ENCODE measurements at places on chromosomes 4 and X. TPM values are rescaled to one million over a fixed set of nuclear protein-coding genes. Genes with fewer than 3 reads are reported as not detected.
A peak's percentile ranks its signal among the peaks of the same experiment; 100 is the strongest.

Gene MCUB
- total RNA-seq, result 28.1 TPM

Gene AADAT
- total RNA-seq, result 1.2 TPM

Gene PNMA3
- total RNA-seq, result 2.6 TPM

DNA sequence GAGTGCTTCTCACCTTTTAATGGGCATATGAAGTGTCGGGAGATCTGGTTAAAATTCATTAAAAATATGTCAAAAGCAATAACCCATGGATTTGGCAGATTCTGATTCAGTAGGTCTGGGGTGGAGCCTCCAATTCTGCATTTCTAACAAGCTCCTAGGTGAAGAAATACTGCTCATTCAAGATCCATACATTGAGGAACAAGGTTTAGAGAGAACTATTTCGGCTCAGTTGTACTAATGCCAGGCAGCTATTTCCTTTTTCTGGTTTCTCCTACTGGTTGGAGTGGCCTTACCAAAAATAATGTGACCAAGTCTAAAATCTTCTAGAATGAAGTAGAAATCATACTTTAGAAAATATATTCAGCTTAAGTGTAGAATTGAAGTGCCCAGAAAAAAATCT is 117.5 kb downstream of the TSPAN7 start:
- no peaks in the 10 kb centered on the region for H3K27me3 ChIP-seq
- H3K27ac ChIP-seq, result no peak overlapping the region
- H3K36me3 ChIP-seq, result peaks cover 9% of the 10 kb centered on the region
- DNase-seq, result no peak
- H3K4me3 ChIP-seq, result no peak overlapping the region

GRCh38 chr4:1492142-1492457 is 85.9 kb upstream of the NKX1-1 start:
- H3K36me3 ChIP-seq, result no peaks in the 10 kb centered on the region
- no peak overlapping the region for H3K27ac ChIP-seq
- H3K27me3 ChIP-seq, result no peaks in the 10 kb centered on the region
- H3K4me3 ChIP-seq, result no peak overlapping the region

Gene HEPH
- total RNA-seq, result 61.5 TPM

GRCh38 chr4:82899374-82900065 is 1.0 kb upstream of the THAP9 start:
- peaks cover 10% of the 10 kb centered on the region for H3K36me3 ChIP-seq
- no peaks in the 10 kb centered on the region for H3K27me3 ChIP-seq
- H3K4me3 ChIP-seq, result peak overlapping the region; percentile 79

Gene TAF7L
- not detected for total RNA-seq

DNA sequence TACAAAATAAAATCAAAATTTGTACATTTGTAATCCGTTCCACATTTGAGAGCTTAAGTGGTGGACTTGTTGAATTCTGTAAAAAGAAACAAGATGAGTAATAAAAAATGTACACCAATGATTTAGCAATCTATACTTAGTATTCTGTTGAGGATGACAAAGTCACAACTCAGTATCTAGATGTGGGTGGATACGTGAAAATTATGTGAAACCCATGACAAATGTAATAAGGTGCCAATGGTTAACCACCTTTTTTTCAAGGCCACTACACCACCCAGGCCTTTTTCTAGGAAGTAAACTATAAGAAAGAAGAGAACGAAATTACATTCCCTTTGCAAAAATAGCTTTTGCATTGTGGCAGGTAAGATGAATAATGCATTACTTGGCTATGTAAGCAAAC is 77.0 kb downstream of the ATP8A1 start:
- no peaks in the 10 kb centered on the region for H3K27me3 ChIP-seq
- no peak overlapping the region for H3K4me3 ChIP-seq
- H3K36me3 ChIP-seq, result no peaks in the 10 kb centered on the region
- no peak for DNase-seq
- H3K4me1 ChIP-seq, result no peaks in the 10 kb centered on the region

Gene CYLC1
- total RNA-seq, result not detected

GRCh38 chrX:123685232-123685631 is 47.6 kb downstream of the THOC2 start:
- H3K36me3 ChIP-seq, result no peaks in the 10 kb centered on the region
- H3K4me1 ChIP-seq, result no peaks in the 10 kb centered on the region
- H3K27me3 ChIP-seq, result no peaks in the 10 kb centered on the region
- no peak overlapping the region for H3K27ac ChIP-seq
- H3K4me3 ChIP-seq, result no peak overlapping the region

Gene ARX
- not detected for total RNA-seq

- H3K27ac ChIP-seq, result no peak overlapping the region
- H3K36me3 ChIP-seq, result no peaks in the 10 kb centered on the region
- H3K27me3 ChIP-seq, result no peaks in the 10 kb centered on the region
- no peaks in the 10 kb centered on the region for H3K4me1 ChIP-seq
- no peak for DNase-seq
These were observed 34.9 kb upstream of the CITED1 start for GRCh38 chrX:72340626-72341025.

- no peaks in the 10 kb centered on the region for H3K36me3 ChIP-seq
- DNase-seq, result no peak
- no peak overlapping the region for H3K4me3 ChIP-seq
- no peak overlapping the region for H3K27ac ChIP-seq
- H3K27me3 ChIP-seq, result no peaks in the 10 kb centered on the region
- no peaks in the 10 kb centered on the region for H3K4me1 ChIP-seq
These were observed 22.3 kb upstream of the TAPT1 start for GRCh38 chr4:16248605-16249004.

DNA sequence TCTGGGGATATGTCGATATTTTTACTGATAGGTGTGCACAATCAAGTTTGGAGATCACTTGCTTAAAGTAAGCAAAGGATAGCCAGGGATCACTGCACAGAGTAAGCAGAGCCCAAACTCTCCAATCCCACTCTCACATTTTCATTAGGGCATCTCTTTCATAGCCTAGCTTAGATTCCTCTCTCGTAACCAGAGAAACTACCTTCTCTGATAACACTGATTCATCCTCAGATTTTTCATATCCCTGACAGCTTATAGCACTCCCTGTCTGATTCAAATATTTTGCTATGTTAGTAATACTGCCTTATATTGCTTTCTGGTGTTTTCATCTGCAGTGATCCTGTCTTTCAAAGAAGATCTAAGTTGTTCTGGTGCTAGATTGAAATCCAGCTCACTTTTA is 123.7 kb downstream of the CBLL2 start:
- H3K4me3 ChIP-seq, result no peak overlapping the region
- H3K27ac ChIP-seq, result no peak overlapping the region
- DNase-seq, result no peak
- no peaks in the 10 kb centered on the region for H3K4me1 ChIP-seq

DNA sequence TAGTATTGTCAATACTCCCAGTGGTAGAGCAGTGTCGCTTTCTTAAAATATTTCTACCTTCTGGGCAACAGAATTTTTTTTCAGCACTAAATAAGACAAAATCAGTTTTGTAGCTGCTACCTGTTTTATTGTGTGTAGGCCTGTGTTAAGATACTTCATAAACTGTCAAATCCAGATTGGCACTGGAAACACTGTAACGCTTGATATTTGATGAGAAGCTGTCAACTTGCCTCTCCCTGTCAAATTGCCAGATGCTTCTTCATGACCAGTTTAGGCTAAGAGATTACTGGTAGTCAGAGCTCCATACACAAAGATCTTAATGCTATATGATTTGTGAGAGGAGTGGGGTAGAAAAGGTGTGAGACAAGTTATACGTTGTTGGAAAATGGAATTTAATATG is 17.3 kb downstream of the TRAM1L1 start:
- no peaks in the 10 kb centered on the region for H3K27me3 ChIP-seq
- no peak for DNase-seq
- H3K27ac ChIP-seq, result no peak overlapping the region
- no peaks in the 10 kb centered on the region for H3K4me1 ChIP-seq
- no peak overlapping the region for H3K4me3 ChIP-seq
- no peaks in the 10 kb centered on the region for H3K36me3 ChIP-seq

DNA sequence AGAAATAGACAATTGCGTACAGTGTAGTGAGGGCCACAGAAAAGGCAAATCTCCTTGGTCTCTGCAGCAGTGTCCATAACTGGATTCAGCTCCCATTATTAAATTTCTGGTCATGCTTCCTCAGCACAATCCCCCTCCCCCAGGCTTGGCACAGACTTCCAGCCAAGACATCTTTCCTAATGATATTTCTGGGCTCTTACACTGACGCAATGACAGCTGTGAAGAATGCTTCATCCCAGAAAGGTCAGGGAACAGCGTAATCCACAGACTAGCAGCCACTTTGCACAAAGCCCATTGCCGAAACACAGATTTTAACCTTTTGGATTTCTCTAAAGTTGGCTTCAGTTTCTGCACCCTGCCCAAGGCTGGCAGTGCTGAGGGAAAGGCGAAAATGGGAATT is 597.6 kb upstream of the CPEB2 start:
- H3K4me3 ChIP-seq, result no peak overlapping the region
- H3K27ac ChIP-seq, result no peak overlapping the region
- no peaks in the 10 kb centered on the region for H3K4me1 ChIP-seq
- no peaks in the 10 kb centered on the region for H3K36me3 ChIP-seq

- no peak overlapping the region for H3K27ac ChIP-seq
- H3K4me3 ChIP-seq, result no peak overlapping the region
These were observed 733.7 kb upstream of the CT83 start for GRCh38 chrX:117196481-117196880.

DNA sequence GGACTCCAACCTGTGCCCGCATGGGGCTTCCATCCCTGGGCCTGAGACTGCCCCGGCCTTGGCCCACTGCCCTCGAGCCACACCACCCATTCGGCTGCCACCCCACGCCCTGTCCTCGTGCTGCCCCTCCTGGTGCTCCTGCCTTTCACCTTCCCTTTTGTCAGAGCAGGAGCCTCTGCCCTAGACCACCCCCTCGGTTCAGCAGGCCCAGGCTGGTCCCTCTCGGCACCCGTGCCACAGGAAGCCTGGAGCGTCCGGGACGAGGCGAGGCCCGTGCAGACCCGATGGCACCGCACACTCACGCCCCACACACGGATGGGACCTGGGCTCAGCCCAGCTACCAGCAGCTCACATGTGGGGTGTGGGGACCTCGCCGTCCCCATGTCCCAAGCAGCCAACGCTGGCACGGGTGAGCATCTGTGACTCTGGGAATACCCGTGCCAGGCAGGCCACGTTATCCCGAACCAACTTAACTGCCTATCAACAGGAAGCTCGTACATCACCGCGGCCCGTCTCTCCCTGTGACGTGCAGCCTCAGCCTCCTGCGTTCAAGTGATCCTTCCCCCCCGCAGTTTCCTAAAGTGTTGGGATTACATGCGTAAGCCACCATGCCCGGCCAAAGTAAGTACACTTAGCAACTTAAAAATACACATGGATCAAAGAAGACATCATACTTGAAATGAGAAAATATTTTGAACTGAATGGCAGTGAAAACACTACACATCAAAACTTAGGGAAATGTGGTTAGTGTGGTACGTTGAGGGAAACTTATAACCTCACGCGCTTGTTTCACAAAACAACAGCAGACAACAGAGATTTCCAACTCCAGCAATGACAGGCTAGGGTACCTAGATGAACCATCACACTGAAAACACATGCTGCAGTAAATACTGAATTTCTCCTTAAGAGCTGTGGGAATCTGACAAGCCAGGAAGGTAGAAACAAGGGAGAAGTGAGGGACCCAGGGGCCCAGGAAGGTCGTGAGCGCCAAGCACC is 29.0 kb downstream of the LRPAP1 start:
- H3K27me3 ChIP-seq, result no peaks in the 10 kb centered on the region
- peaks cover 56% of the 10 kb centered on the region for H3K36me3 ChIP-seq
- H3K27ac ChIP-seq, result peak overlapping the region; percentile 67
- no peak overlapping the region for H3K4me3 ChIP-seq
